Vagina (tissue), 2 donors: ENCODE measurements at places on chromosomes 6 and 20.
A peak's percentile ranks its signal among the peaks of the same experiment; 100 is the strongest.

DNA sequence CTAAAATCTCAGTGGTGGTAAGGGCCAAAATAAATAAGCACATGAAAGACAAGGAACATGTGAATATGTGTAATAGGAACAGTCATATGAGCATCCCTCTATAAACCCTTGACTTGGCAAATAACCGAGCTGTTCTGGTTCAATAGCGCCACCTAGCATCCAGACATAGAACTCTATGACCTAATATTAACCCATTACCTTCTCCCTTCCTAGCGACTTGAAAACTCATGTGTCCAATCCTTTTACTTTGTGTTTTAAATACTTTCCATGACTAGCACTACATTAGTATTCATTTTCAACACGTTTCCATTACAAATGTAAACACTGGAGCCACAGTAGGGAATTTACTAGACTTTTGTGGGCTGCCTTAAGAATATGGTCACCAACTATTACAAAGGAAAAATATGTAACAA, 279.7 kb downstream of the UST start:
- DNase-seq, result no peak

GRCh38 chr6:79403086-79403485, 134.1 kb downstream of the LCA5 start:
- DNase-seq, result no peak

DNA sequence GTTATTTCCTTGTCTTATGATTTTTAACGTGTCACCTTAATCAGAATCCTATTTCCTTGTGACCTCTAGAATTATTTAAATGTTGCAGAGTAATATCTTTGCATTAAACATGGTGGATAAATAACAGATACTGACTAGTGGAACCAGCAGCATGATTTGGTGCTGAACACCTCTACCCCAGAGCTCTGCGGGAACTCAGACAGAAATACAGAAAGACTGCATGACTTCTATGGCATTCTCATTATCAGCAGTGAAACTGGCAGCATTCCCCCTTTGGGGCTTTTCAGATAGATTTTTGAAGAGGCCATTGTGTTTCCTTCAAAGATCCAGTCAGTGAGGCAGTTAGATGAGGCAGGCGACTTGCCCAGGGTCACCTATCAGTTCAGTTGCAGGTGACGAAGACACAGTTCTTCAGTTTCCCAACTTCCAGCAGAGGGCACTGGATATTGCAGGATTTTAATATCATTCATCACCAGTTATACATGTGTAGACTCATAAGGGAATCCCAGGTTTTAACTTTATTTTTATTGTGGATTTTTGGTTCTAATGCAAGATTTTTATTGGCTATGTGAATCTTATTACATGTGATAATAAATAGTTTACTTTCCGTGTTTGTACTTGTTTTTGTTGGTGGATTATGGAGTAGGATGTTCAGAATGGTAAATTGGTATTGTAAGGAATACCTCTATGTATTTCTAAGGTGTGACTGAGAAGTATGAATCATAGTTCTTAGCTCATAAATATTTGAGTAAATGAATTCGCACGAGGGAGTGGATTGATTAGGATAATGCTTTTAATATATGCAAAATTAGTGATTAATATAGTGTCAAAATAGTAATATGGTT, 81.3 kb downstream of the AFDN start:
- DNase-seq, result no peak

DNA sequence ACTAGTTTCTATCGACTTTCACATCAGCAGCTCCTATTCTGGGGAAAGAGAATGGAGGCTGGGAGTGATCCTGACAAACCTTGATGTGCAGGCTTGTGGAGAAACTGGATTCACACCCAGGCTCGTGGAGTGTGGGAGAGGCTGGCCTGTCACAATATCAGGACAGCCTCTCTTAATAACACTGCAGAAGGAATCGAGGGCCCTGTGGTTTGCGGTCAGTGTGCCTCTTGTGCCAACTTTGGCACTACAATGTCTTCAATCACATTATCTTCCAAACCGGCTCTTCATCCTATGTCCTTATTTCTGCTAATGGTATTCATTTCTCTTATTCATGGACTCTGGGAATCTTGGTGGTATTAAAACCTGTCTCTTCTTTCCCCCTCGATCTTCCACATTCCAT, 92.7 kb downstream of the PRL start:
- DNase-seq, result no peak

DNA sequence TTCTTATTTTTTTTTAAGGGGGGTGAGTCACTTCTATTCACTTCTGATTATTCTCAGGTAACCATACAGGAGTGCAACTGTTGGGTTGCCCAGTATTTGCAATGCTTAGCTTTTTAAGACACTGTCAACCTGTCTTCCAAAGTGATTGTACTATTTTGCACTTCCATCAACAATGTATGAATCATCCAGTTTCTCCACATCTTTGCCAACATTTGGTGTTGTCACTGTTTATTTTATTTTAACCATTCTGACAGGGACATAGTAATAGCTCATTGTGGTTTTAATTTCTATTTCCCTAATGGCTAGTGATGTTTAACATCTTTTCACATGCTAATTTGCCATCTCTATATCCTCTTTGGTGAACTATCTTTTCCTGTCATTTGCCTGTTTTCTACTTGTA, 1.4 kb upstream of the SLC13A3 start:
- no peak for DNase-seq

DNA sequence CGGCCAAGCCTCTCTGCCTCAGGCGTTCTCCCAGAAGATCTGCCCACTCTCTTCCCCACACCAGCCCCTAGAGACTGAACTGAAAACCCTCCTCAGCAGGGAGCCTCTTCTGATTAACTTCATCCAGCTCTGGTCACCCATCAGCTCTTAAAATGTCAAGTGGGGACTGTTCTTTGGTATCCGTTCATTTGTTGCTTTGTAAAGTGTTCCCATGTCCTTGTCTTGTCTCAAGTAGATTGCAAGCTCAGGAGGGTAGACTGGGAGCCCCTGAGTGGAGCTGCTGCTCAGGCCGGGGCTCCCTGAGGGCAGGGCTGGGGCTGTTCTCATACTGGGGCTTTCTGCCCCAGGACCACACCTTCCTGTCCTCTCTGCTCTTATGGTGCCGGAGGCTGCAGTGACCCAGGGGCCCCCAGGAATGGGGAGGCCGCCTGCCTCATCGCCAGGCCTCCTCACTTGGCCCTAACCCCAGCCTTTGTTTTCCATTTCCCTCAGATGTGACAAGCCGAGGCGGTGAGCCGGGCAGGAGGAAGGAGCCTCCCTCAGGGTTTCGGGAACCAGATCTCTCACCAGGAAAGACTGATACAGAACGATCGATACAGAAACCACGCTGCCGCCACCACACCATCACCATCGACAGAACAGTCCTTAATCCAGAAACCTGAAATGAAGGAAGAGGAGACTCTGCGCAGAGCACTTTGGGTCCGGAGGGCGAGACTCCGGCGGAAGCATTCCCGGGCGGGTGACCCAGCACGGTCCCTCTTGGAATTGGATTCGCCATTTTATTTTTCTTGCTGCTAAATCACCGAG, 14.2 kb downstream of the VEGFA start:
- no peak for DNase-seq

GRCh38 chr20:3011752-3012151, 31.7 kb upstream of the GNRH2 start:
- DNase-seq, result no peak

DNA sequence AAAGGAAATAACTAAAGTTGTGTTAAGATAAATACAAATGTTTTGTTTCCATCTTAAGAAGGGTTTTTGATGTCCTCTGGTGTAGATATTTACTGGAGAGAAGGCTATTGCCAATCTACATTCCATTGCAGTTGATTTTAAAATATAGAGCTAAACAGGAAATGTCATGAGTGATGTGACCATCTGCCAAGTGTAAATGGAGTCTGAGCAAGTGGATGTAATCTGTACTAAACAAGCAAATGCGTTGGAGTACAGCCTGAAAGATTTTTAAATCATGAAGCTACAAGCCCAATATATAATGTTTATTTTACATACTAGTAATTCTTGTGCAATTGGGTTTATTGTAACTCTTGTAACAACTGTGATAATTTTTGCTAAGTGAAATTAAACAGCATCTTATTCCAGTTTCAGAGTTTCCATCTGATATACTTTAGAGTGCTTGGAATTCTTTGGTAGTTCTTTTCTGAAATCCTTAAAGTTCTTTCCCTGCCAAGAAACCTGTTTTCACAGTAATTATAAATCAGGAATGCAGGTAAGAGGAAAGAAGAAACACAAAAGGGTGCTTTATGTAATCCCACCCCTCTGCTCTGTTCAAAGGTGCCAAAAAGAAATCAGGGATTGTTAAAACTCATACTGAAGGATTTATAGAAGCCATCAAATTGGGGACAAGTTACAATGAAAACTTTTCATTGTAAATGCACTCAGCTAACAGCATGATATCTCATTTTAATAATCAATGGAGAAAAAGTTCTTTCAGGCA, 47.2 kb upstream of the FLRT3 start:
- no peak for DNase-seq

- DNase-seq, result peak; percentile 37
Observed at GRCh38 chr6:2784061-2784460, 18.9 kb downstream of the WRNIP1 start.

GRCh38 chr20:48319943-48320584, 507.7 kb downstream of the PREX1 start:
- peak; percentile 91 for DNase-seq

GRCh38 chr6:22569281-22570184, at the start of gene HDGFL1:
Gene HDGFL1 (plus strand): TSS chr6:22569566. CDS start chr6:22569576, 10 bp downstream.
- DNase-seq, result no peak

- no peak for DNase-seq
Observed at GRCh38 chr6:131645846-131646245, 8.7 kb downstream of the ENPP3 start.

DNA sequence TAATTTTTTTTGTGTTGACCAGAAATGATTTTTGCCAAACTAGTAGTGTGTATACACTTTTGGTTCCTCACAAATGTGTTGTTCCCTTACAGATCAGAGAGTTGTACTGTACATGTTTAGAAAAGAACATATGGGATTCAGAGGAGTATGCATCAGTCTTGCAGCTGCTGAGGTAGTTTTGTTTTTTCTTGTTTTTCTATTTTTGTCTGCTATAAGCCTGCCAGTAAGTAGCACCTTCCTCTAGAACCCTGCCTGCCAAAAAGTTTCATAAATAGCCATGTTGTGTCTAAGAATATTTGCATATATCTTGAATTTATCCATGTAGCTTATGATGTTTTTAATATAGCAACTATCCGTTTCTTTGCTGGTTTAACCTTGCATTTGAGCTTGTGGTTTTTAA, 46.4 kb downstream of the ORC3 start:
- no peak for DNase-seq

GRCh38 chr6:157193443-157193996, 129.8 kb downstream of the TMEM242 start:
- no peak for DNase-seq

DNA sequence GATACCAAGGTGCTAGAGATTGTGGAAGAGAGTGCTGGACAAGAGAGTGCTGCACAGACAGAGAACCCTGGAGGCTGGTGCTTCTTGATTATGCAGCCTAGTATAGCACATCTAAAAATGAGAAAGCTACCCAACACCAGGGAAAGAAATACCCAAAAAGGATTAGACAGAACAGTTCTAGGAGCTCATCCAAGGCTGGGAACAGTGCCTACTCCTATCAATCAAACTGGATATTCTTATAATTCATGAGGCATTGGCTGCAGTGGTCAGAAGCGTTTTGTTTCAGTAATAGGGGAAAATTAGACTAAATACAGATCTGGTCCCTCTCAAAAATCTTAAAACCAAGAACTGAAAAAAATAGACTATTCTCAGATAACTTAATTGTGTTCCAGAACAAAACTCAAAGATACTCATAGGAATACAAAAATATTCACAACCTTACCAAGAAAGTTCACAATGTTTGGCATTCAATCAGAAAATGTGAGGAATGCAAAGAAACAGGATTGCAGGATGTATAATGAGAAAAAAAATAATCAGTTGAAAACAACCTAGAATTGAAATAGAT, 222.9 kb downstream of the EPHA7 start:
- DNase-seq, result no peak

- DNase-seq, result no peak
Observed at GRCh38 chr6:107616775-107617174, 126.9 kb downstream of the SOBP start.

DNA sequence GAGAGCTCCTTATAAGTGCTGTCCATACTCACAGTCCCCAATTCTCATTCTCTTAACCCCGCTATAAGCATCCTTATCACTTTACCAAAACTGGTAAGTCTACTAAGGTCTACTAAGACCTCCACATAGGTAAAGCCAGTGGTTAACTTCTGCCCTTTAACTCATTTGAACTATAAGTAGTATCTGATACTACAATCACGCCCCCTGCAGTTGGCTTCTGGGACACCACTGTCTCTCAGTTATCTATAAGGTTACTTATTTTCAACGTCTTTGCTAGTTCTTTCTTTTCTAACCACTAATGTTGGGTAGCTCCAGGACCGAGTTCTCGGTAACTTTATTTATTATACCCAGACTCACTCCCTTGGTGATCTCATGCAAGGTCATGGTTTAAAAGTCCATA, 142.6 kb downstream of the ARHGAP18 start:
- DNase-seq, result no peak

DNA sequence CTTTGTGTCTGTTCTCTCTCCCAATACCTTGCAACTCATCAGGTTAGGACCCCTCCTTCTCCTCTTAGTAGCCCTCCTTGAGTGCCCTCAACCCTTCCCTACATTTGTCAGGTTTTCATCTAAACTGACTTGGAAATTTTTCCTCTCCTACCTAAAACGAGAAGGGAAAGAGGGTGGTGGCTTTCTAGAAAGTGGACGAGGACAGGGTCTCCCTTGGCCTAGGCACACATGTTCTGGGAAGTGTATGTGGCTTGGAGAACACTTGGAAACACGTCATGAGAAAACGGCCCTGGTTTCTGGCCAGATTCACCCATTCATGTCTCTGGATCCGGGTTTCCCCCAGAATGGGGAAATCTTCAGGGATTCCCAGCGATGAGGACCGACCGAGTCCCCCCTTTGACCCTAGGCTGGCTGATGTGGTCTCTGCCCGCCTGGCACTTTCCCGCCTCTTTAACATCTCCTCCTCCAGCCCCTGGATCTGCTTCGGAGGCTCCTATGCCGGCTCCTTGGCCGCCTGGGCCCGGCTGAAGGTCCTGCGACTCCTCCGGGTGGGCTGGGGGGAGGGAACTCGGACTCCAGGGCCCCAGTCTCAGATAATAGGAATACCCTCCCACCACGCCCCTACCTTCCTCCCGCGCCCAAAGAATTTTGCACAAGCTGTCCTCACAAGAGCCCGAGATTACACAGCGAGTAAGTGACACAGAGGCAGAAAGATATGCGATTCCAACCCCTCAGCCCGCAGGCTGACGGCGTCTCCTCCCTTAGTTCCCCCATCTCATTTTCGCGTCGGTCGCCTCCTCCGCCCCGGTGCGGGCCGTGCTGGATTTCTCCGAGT, 3.0 kb downstream of the PRSS16 start:
- DNase-seq, result no peak

GRCh38 chr6:91029211-91029610, 442.3 kb upstream of the MAP3K7 start:
- no peak for DNase-seq

DNA sequence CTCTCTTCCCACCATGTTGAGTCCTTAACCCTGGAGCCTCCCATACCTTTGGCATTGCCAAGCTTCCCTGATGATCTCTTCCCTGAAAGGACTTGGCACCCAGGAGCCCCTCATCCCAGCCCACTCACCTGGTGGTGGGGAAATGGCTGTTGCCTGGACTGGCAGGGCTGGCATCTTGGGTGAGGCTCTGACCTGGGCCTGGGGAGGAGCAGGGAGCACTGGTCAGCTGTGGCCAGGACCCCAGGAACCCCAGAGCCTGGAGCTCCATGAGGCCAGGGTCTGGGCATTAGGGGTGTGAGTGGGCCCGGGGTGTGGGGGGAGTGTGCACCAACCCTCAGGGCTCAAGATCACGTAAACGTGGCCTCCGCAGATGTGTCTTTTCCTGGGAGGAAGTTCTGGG, 9.5 kb downstream of the SDCBP2 start:
- DNase-seq, result no peak

- no peak for DNase-seq
Observed at GRCh38 chr6:108619431-108620197, 58.9 kb downstream of the FOXO3 start.
